ENCODE measurements at places on chromosomes 7 and 10. TPM values are rescaled to one million over a fixed set of nuclear protein-coding genes. Genes with fewer than 3 reads are reported as not detected.

GRCh38 chr10:116120688-116121455, 152.1 kb downstream of the GFRA1 start:
- H3K4me3 ChIP-seq, result no peak overlapping the region
- H3K36me3 ChIP-seq, result peaks cover 4% of the 10 kb centered on the region
- no peaks in the 10 kb centered on the region for H3K27me3 ChIP-seq
- DNase-seq, result no peak
- H3K27ac ChIP-seq, result no peak overlapping the region

DNA sequence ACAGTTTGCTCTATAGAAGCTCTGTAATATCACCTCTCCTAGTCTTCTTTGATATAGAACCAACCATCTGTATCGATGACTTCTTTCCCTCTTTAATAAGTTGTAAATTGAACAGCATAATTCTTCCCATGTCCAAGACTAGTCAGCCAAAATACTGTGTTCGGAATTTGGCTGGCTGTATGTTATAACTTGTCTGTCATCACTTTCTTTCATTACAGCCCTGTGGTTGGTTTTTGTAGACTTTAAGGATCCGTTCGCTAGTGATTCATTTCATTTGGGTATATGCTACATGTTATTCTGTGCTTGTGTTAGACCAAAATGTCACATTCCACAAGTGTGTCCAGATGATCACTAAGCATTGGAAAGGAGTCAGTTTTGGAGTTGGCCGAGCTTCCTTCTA, 155.4 kb upstream of the ITGB1 start:
- DNase-seq, result no peak
- no peak overlapping the region for H3K27ac ChIP-seq
- H3K4me3 ChIP-seq, result no peak overlapping the region

- H3K36me3 ChIP-seq, result no peaks in the 10 kb centered on the region
- no peaks in the 10 kb centered on the region for H3K4me1 ChIP-seq
- no peak for DNase-seq
- no peaks in the 10 kb centered on the region for H3K27me3 ChIP-seq
Observed at GRCh38 chr7:135914346-135914745, 62.8 kb downstream of the MTPN start.

DNA sequence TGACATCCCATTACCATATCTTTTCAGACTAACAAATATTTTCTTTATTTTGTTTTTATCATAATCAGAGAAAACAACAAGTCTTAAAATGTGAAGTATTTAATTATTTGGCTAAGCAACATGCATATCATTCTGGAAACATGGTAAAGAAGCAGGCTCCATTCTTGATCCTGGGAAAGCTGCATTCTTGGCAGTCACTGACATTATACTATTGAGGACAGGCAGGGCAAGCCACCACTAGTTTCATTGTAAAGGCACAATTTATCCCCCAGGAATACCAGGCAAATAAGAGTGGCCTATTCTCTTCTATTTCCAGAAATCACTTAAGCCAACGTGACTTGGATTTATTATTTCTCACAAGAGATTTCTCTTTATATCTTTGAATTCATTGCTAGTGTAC, 153.8 kb upstream of the AKR1E2 start:
- no peak overlapping the region for H3K4me3 ChIP-seq
- DNase-seq, result no peak

DNA sequence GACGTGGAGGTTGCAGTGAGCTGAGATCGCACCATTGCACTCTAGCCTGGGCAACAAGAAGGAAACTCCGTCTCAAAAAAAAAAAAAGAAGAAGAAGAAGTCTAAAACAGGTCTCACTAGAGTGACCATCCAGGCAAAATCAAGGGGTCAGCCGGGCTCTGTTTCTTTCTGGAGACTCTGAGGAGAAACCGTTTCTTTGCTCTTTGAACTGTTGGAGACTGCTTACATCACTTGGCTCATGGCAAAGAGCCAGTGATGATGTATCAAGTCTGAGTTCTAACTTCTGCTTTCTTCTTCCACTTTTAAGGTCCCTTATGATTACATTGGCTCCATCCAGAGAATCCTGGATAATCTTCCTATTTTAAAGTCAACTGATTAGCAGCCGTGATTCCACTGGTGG, 306.8 kb downstream of the WDR11 start:
- no peaks in the 10 kb centered on the region for H3K27me3 ChIP-seq
- H3K36me3 ChIP-seq, result no peaks in the 10 kb centered on the region
- H3K4me1 ChIP-seq, result no peaks in the 10 kb centered on the region

DNA sequence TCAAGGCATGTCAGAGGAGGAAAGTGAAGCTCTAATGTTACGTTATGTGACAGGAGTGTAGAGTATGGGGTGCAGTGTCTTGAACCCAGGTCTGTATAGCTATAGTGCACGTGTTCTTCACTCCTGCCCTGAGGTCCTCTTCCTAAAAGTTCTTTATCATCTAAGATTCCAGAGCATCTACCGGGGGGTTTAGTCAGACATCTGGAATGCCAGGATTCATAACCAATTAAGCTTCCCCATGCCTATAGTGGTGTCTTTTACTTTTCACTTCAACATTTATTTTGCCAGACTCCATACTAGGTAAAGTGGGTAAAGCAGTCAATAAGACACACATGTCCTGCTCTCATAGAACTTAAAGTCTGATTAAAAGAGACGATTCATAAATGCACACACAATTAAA, 22.4 kb downstream of the PPP1R3C start:
- no peak overlapping the region for H3K27ac ChIP-seq
- no peak overlapping the region for H3K4me3 ChIP-seq
- H3K4me1 ChIP-seq, result no peaks in the 10 kb centered on the region
- no peaks in the 10 kb centered on the region for H3K36me3 ChIP-seq
- H3K27me3 ChIP-seq, result no peaks in the 10 kb centered on the region

GRCh38 chr10:14476641-14477407, 146.1 kb upstream of the FRMD4A start:
- no peak overlapping the region for H3K4me3 ChIP-seq
- H3K27me3 ChIP-seq, result no peaks in the 10 kb centered on the region
- H3K36me3 ChIP-seq, result no peaks in the 10 kb centered on the region

GRCh38 chr7:22333680-22334141, 23.2 kb downstream of the RAPGEF5 start:
- H3K36me3 ChIP-seq, result no peaks in the 10 kb centered on the region
- no peak overlapping the region for H3K27ac ChIP-seq
- no peak for DNase-seq
- H3K4me3 ChIP-seq, result no peak overlapping the region

GRCh38 chr7:6476596-6477317, 29.0 kb upstream of the DAGLB start:
- H3K4me1 ChIP-seq, result peaks cover 67% of the 10 kb centered on the region
- no peaks in the 10 kb centered on the region for H3K27me3 ChIP-seq
- DNase-seq, result no peak
- no peaks in the 10 kb centered on the region for H3K36me3 ChIP-seq
- no peak overlapping the region for H3K27ac ChIP-seq

DNA sequence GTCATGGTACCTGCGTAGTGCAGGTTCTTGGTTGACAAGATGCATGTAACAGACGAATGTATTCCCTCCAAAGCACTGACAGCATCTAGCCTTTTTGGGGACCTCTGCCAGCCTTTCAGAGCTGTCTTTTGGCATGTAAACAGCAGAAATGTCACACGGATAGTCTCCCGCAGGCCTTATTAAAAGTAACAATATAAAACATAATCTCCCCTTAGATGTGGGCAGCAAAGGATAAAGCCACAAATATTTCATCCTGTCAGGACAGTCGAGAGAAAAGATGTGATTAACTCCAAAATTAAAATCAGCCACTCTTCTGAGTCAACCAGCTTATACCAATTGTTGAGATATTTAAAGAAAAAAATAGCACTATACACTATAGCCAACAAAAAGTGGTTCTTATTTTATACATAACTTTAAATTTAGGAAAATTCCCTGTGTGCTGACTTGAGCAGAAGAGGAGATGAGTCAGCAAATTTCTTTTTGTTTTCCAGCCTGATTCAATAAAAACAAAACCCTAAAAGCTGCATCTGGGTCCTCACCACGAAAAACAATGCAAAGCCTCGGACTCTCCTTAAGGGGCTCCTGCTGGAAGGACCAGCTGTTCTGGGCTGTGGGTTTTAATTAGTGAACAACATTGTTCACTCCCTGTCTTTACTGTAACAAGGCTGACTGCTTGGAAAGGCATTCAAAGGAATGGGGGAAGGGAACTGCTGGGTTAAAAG, 240.2 kb downstream of the ADAM12 start:
- no peak overlapping the region for H3K4me3 ChIP-seq
- no peak overlapping the region for H3K27ac ChIP-seq
- H3K27me3 ChIP-seq, result no peaks in the 10 kb centered on the region
- no peak for DNase-seq

- H3K27me3 ChIP-seq, result no peaks in the 10 kb centered on the region
- H3K36me3 ChIP-seq, result no peaks in the 10 kb centered on the region
- DNase-seq, result no peak
Observed at GRCh38 chr10:664301-664700, 25.2 kb downstream of the DIP2C start.

- H3K4me1 ChIP-seq, result no peaks in the 10 kb centered on the region
- H3K36me3 ChIP-seq, result no peaks in the 10 kb centered on the region
- H3K27ac ChIP-seq, result no peak overlapping the region
- H3K27me3 ChIP-seq, result no peaks in the 10 kb centered on the region
Observed at GRCh38 chr7:118793582-118793981, 569.1 kb downstream of the ANKRD7 start.

DNA sequence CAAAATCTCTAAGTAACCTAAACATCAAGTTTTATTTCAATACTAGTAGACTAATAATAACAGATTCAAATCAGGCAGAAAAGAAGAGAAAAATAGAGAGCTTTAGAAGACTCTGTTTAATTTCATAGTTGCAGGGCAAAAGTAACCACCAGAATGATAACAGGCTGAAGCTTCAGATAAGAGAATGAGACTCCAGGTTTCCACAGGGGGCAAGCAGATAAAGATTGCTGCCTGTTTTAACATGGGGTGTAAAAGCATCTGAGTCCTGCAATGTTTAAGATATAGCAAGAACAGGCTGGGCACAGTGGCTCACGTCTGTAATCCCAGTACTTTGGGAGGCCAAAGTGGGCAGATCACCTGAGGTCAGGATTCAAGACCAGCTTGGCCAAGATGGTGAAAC, 11.0 kb downstream of the CROT start:
- peaks cover 9% of the 10 kb centered on the region for H3K36me3 ChIP-seq
- DNase-seq, result no peak
- H3K4me1 ChIP-seq, result no peaks in the 10 kb centered on the region

- H3K36me3 ChIP-seq, result no peaks in the 10 kb centered on the region
- no peak for DNase-seq
- no peaks in the 10 kb centered on the region for H3K4me1 ChIP-seq
- no peaks in the 10 kb centered on the region for H3K27me3 ChIP-seq
- H3K4me3 ChIP-seq, result no peak overlapping the region
Observed at GRCh38 chr7:10655031-10655430, 318.6 kb upstream of the PHF14 start.

- H3K27me3 ChIP-seq, result no peaks in the 10 kb centered on the region
- no peaks in the 10 kb centered on the region for H3K4me1 ChIP-seq
- H3K27ac ChIP-seq, result no peak overlapping the region
Observed at GRCh38 chr10:27446091-27446918, 57.8 kb upstream of the RAB18 start.

DNA sequence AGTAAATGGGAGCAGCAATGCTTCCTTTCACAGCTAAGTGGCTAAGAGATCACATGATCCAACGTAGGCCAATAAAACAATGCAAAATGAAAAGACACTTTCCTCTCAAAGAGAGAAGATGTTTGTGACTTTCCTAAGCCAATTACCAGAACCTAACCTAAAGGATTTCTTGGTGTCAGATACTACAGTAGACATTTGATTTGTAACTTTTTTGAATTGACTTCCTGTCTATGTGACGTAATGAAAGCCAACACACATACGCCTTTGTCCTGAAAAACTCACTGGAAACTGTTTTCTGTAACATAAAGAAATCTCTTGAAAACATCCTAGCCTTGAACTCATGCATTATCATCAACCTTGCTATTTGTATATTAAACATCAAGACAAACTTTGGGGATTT, 417.1 kb downstream of the GPAM start:
- no peaks in the 10 kb centered on the region for H3K4me1 ChIP-seq
- DNase-seq, result no peak
- no peak overlapping the region for H3K27ac ChIP-seq
- no peaks in the 10 kb centered on the region for H3K36me3 ChIP-seq
- no peaks in the 10 kb centered on the region for H3K27me3 ChIP-seq
- H3K4me3 ChIP-seq, result no peak overlapping the region

DNA sequence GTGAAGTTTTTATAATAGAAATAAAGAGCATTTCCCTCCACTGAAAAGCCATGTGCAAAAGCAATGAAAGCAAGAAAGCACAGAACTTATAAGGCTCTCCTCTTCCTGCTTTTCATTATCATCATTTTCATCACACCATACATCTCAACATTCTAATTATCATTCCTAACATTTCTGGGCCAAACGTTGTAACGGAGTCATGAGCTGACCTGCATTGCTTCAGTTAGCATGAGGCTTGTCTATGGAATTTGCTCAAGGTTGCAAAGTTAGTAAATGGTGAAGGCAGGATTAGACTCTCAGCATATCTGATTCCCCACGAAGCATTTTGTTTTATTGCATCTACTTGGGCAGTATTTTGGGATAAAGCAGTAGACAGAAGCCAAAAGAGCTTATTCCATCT, 11.4 kb downstream of the SCIN start:
- DNase-seq, result no peak
- H3K36me3 ChIP-seq, result no peaks in the 10 kb centered on the region
- H3K27ac ChIP-seq, result no peak overlapping the region
- no peaks in the 10 kb centered on the region for H3K27me3 ChIP-seq
- no peak overlapping the region for H3K4me3 ChIP-seq
- peaks cover 6% of the 10 kb centered on the region for H3K4me1 ChIP-seq

DNA sequence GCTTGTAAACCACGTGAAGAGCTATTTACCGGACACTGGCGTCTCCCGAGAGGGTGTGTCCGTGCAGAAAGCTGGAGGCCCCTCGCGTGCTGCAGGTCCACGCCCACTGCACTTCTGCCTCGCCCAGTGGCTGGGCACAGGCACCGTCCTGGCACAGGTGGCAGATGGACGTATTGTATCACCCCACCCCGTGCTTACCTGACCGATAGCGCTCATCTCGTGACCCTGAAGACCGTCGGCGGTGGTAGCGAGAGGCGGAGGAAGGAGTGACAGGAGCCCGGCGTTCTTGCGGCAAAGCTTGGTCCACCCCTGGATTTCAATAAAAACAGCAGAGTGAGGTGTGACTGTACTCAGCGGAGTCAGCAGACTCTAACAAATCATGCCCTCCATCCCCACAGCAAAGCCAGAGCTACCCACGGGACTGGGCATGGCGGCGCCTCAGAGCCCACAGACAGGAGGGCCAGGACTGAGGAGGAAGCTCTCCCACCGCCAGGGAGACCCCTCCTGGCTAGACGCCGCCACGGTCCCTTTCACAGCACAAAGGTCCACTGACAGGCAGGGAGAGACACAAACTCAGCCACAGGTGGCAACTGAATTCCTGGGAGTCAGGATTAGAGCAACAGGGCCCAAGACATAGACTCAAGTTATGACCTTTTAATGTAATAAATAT, 217.1 kb downstream of the DIP2C start:
- no peak for DNase-seq
- H3K4me3 ChIP-seq, result no peak overlapping the region
- no peaks in the 10 kb centered on the region for H3K27me3 ChIP-seq
- peaks cover 63% of the 10 kb centered on the region for H3K36me3 ChIP-seq

GRCh38 chr10:111493024-111493625, 416.3 kb downstream of the ADRA2A start:
- H3K36me3 ChIP-seq, result no peaks in the 10 kb centered on the region
- no peaks in the 10 kb centered on the region for H3K27me3 ChIP-seq
- no peak overlapping the region for H3K27ac ChIP-seq
- no peak overlapping the region for H3K4me3 ChIP-seq

The ZSCAN21 gene
- 17.6 TPM for total RNA-seq

The CPN1 gene
- not detected for total RNA-seq

The GNGT1 gene
- not detected for total RNA-seq

The RBP4 gene
- total RNA-seq, result 114 TPM

The GHRHR gene
- total RNA-seq, result not detected

The OPN4 gene
- not detected for total RNA-seq

The LRMDA gene
- total RNA-seq, result 18.6 TPM

The GPER1 gene
- 9.8 TPM for total RNA-seq

The NACAD gene
- 6.1 TPM for total RNA-seq
